ENCODE measurements at places on chromosomes 13 and 19.

DNA sequence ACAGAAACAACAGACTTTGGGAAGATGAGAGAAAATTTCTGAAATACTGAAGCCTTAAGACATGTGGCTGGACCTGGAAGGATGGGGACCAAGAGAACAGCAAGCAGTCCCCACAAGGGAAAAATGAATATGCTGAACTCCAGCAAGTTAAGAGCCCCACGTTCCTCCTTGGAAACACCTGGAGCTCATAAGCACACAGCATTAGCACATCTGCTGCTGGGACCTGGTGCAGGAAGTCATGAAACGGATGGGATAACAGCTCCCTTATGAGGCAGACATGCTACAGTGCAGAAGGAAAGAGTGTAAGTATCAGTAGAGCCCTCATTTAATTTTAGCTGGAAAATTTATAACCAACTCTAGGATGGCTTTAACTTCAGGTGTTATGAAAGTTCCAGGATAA, 67.3 kb downstream of the SLC15A1 start:
- DNase-seq, result no peak

GRCh38 chr19:57099199-57099661, 20.6 kb upstream of the USP29 start:
- peak; percentile 56 for DNase-seq

DNA sequence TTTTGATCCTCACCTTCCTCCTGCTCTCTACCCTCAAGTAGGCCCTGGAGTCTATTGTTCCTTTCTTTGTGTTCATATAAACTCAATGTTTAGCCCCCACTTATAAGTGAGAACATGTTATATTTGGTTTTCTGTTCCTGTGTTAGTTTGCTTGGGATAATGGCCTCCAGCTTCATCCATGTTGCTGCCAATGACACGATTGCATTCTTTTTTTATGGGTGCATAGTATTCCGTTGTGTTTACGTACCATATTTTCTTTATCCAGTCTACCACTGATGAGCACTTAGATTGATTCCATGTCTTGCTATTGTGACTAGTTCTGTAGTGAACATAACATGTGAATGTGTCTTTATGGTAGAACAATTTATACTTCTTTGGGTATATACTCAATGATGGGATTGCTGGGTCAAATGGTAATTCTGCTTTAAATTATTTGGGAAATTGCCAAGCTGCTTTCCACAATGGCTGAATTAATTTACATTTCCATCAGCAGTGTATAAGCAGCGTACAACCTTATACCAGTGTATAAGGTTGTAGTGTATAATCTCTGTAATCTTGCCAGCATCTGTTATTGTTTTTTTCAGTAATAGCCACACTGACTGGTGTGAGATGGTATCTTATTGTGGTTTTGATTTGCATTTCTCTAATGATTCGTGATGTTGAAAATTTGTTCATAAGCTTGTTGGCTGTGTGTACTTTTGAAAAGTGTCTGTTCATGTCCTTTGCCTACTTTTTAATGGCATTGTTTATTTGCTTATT, 288.9 kb downstream of the KCNRG start:
- DNase-seq, result no peak

GRCh38 chr19:46216612-46217011, 12.9 kb upstream of the IGFL1 start:
- no peak for DNase-seq

- DNase-seq, result peak; percentile 73
Observed at GRCh38 chr19:12796146-12797071, 5.1 kb downstream of the JUNB start.

DNA sequence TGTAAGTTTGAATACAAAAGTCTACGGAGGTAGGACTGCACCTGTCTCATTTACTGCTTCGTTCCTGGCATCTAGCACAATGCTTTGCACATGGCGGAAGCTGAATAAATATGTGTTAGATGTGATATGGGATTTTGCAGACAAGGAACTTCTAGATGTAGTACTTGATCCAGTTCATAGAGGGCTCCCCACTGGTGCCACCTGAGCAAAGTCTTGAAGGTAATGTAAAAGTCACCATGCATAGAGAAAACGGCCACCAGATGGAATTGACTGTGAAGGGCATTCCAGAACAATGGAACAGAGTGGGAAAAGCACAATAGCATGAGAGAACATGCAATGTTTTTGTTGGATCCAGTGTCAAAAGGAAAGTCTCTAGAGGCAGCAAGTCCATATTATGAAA, 209.3 kb downstream of the HS6ST3 start:
- DNase-seq, result no peak

DNA sequence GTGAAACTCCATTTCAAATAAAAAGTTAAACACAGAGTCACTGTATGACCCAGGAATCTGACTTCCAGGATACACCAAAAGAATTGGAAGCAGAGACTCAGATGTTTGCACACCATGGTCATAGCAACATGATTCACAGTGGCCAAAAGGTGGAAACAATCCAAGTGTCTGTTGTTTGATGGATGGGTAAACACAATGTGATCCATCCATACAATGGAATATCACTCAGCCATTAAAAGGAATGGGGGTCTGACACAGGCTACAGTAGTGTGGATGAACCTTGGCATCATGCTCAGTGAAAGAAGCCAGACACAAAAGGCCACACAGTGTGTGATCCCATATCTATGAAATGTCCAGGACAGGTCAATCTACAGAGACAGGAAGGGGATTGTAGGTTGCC, 174.3 kb downstream of the PTPRS start:
- no peak for DNase-seq

- no peak for DNase-seq
Observed at GRCh38 chr13:108834193-108834592, 204.8 kb downstream of the MYO16 start.

DNA sequence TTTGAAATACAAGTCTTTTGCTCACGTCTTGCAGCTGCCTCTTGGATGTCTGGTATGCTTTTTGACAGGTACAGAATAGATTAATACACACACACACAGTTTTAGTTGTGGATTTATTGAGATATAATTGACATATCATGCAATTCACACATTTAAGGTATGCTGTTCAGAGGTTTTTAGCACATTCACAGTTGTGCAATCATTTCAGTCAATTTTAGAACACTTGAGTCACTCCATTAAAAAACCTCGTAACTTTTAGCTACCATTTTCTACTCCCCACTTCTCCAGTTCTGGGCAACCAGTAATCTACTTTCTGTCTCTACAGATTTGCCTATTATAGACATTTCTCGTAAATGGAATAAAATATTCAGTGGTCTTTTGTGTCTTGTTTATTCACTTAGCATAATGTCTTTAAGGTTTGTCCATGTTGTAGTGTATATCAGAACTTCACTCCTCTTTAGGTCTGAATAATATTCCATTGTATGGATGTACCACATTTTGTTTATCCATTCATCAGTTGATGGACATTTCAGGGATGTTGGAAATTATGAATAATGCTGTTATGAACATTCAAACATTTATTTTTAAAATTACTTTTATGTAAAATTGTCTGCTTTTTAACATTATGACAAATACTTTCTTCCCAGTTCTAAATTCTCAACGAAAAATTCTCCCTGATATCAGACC, 2.5 kb upstream of the ZMYM2 start:
- DNase-seq, result no peak

DNA sequence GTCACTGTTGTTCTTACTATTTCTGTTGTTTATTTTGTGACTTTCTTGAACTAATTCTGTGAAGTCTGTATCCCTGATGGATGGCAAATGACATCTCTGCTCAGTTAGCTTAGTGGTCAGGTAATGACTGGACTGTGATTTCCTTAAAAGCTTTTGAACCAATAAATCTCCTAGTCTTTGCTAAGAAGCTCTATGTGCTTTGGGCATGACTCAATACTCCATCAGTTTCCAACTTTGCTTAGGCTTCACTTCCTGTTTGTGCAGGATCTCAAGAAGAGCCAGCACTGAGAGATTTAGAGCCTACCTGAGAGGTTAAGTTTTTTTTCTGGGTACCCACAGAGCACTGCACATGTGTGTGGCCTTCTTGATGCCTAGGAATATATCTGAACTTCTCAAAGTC, 329.7 kb upstream of the HTR2A start:
- DNase-seq, result no peak

DNA sequence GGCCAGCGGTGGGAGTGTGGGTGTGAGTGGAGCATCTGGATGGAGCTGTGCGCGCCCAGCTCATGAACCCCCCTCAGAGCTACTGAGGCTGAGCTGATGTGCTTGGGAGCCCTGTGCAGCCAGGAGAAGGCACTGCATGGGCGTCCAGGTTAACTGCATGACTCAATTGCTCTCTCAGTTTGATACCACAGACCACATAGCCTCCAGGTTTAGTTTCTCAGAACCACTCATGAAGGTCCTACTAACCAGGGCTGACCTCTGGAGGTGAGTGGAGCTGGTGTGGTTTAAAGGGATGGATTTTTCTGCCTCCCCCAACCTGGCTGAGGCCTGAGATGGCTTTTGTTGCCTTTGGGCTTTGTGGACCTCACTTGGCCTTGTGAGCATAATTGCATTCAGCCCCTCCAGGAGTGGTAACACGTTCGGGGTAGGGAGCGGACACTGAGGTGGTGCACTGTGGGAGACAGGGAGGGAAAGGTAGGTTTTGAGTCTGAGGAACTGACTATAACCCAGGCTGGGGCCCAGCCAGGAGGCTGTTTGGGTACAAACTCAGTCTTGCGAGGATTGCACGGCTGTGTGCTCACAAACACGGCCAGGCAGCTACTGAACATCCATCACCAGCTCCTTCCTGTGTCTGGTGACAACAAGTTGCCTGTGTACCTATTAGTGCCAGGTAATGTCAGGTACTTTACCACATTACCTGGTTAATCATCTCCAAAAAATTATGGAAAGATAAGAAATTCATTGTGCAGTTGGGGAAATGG, 97.5 kb downstream of the RGCC start:
- DNase-seq, result no peak

DNA sequence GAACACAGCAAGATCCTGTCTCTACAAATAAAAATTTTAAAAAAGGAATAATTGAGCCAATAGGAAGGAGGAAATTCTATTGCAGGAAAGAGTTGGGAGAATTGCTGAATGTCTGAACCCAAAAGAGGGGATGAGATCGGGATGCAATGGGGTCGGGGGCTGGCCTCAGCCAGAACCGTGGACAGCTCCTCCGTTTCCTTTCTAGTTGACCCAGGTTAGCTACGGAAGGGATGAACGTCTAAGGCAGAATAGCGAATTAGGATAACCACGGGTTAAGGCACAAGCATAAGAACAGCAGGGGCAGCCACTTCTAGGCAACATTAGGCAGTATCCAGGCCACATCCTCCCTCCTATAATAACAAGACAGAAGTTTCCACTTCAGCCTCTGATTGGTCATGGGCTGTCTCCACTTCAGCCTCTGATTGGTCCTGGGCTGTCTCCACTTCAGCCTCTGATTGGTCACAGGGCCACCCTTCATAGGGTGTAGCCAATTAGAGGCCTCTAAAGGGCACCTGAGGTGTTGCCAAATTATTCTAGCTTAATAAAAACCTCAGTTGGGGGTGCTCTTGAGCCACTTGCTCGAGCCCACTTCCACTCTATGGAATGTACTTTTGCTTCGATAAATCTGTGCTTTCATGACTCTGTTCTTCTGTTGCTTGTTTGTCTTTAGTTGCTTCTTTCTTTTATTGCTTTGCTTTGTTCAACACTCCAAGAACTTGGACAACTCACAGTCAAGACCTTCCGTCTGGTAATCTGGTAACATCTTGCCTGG, 24.9 kb upstream of the TPM4 start:
- peak; percentile 38 for DNase-seq

DNA sequence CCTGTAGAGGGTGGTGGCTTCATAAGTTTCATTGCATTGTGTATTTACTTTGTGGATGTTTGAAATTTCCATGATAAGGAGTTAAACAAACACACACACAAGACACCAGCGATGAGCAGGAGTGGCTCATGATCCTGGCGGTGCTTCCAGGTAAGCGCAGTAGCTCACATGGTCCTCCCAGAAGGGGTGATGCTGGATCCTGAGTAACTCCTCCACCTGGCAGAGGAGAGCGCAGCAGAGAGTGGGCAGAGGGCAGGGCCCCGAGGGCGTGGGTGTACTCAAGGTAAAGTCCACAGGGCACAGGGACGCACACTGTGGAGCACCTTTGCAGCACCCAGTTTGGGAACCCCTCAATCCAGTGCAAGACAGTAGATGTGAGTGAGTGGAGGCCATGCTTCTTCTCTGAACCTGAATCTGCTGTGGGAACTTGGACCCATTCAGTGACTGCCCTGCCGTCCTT, 54.0 kb downstream of the RFX2 start:
- no peak for DNase-seq

- DNase-seq, result no peak
Observed at GRCh38 chr13:73800011-73800410, 334.2 kb downstream of the KLF12 start.

DNA sequence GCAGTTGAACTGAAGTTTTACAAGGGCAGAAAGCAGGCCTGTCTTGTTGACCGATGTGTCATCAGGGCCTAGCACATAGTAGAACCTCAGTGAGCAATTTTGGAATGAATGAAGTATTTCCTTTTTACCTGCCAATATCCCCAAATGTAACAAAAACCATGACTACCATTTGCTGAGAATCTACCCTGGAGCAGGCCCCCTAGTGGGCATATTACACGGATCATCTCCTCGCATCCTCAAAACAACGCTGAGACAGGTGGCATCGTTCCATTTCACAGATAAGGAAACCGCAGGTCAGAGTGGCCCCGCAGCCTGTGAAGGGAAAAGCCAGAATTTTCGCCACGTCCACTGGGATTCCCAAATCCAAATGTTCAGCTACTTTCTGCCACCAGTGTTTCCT, 77.9 kb downstream of the CACNA1A start:
- DNase-seq, result no peak

GRCh38 chr13:100517728-100518127, 70.9 kb downstream of the GGACT start:
- no peak for DNase-seq

DNA sequence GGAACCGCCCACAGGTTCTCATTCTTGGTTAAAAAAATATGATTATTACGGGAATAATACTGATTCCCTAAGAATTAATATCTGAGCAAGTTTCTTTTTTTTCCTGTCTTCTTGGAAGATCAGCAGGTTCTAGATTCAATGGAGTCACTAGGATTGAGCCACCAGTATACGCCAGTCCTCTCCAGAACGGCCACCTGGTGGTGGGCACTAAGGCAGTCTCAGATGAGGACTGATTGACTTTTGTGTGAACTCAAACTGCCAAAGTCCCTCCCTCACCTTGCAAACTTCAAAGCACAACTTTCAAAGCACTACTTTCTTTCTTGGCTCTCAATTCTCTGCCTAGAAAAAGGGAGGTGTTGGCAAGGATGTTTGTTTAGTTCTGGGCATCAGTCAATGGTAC, 33.3 kb upstream of the ALOX5AP start:
- DNase-seq, result no peak

- DNase-seq, result peak; percentile 84
Observed at GRCh38 chr19:12847159-12848139, 9.1 kb downstream of the MAST1 start.

- DNase-seq, result no peak
Observed at GRCh38 chr19:35729763-35730162, 12.0 kb downstream of the KMT2B start.

All from activated naive CD4-positive, alpha-beta T cell treated with anti-CD3 and anti-CD28 coated beads, Interleukin-2, amount 50 U/mL, for 16 hours (primary cell).